Hepatocyte (in vitro differentiated cells): ENCODE measurements at places on chromosomes 11 and 22.

GRCh38 chr22:35303029-35303624, 3.4 kb downstream of the TOM1 start:
- DNase-seq: no peak

- DNase-seq: no peak
Observed at GRCh38 chr11:108873941-108874340, 209.1 kb downstream of the DDX10 start.

DNA sequence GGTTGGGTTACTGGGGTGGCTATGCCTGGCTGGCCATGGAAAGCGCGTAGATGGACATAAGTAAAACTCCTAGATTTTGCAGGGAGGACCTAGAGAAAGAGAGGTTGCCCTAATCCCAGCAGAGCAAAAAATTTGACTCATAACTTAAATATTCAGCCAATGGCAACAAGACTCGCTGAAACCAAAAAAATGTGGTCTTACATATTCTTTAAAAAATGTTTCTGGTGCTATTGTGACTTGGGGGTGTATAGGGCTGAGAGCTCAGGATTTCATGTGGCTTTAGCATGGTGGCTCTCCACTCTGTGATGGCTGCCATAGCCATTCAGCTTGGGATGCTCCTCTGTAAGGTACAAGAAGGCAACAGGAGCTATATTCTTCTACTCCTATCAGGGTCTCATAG, 27.2 kb upstream of the PDGFD start:
- no peak for DNase-seq

DNA sequence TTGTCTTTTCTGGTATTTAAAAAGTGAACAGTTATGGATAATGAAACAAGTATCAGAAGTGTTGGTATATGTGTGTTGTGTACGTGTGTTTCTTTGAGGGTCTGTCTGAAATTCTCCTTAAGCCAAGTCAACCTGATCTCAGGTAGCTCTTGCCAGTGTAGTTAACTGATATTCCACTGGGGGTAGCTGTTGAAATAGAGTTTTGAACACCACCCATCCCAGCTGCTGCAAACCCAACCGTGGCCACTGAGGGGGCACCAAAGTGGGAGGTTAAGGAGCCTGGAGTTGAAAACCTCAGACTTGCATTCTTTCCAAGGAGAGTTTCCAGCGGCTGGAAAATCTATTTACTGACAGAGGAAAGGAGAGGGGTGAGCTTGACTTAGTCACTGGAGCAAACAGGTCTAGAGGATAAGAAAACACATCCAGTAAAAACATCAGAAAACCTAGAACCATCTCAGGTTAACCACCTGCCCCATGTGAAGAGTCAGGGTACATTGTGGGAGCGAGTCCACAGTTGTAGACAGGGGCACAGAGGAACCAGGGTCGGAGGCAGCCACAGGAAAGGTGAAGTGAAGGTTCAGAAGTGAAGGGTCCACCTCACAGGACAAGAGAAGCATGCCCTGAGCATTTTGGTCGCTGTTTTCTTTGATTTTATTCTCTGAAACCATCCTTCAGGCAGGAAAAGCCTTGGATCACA, 8.8 kb upstream of the CUL5 start:
- DNase-seq: peak; percentile 71

- no peak for DNase-seq
Observed at GRCh38 chr11:101523634-101524260, 60.1 kb downstream of the TRPC6 start.

- peak; percentile 80 for DNase-seq
Observed at GRCh38 chr11:32172848-32173834, 82.3 kb downstream of the RCN1 start.

- peak; percentile 65 for DNase-seq
Observed at GRCh38 chr22:20530368-20531153, 23.2 kb downstream of the MED15 start.

DNA sequence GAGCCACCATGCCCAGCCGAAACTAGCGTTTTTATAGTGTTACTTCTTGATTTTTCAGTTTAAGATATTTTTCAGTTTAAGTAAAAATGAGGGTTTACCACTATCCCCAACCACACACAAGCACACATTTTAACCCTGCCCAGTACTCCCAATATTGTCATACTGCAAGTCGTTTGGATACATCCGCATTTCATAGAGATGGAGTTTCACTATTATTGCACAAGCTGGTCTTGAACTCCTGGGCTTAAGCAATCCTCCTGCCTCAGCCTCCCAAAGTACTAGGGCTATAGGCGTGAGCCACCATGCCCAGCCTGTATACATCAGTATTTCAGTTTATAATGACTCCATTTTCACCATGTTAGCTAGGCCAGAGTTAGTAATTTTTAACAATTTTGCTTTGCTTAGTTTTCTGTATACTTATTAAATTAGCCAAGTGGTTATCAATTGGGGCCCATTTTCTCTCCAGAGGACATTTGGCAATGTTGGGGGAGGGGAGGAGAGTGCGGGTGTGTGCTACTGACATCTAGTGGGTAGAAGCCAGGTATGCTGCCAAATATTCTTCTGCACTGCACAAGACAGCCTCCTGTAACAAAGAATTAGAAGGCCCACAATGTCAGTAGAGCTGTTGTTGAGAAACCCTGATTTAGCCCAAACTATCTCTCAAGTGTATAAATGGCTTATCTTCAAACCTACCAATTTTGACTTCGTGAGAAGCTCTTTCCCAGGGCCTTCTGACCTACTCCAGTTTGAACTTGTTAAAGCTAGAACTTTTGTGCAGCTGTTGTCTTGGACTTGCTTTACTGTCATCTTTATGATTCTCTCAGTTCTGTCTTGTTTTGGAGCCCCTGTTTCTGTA, 7.3 kb downstream of the USP47 start:
- DNase-seq: peak; percentile 78

GRCh38 chr11:36065436-36065835, 121.6 kb downstream of the LDLRAD3 start:
- no peak for DNase-seq

DNA sequence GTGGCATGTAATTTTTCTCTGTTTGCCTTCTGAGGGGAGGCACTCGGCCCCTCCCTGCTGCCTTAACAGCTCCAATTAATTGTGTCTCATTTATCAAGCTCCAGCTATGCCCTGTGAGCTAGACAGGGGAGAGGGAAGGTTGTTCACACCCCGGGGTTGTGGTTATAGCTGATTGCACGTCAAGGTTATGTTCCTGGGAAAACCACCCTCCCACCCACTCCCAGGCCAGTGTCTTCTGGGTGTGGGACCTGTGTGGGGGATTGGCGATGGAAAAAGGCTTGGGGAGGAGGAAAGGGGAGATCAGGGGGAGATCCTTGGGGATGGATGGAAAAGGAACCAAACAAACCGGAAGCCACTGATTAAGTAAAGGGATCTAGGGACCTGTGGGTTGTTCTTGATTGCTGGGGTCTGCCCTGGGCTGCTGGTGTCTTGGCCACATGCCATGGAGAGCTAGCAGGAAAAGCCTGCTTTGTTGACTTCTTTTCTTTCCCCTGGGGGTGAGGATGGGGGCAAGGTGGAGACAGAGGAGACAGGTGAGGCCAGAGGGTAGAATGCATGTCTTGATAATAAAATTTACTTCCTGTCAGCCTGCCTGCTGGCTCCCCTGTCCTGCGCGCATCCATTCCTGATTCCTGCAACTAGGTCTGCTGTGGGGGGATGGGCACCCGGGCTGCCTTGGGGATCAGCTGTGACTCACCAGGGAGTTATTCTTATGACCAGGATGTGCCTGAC, 13.5 kb upstream of the SORL1-AS1 start:
- peak; percentile 97 for DNase-seq

- DNase-seq: no peak
Observed at GRCh38 chr11:62142921-62143320, 19.1 kb downstream of the INCENP start.

GRCh38 chr22:48960980-48961660, 866.6 kb downstream of the BRD1 start:
- no peak for DNase-seq

- no peak for DNase-seq
Observed at GRCh38 chr11:3949125-3949524, 93.7 kb downstream of the STIM1 start.

GRCh38 chr11:68803766-68804165, 38.0 kb downstream of the CPT1A start:
- no peak for DNase-seq
